Stimulated activated CD8-positive, alpha-beta memory T cell treated with anti-CD3 and anti-CD28 coated beads, Interleukin-15, amount 100 ng/mL, for 4 hours (primary cell): ENCODE measurements at places on chromosomes 12 and 14.

DNA sequence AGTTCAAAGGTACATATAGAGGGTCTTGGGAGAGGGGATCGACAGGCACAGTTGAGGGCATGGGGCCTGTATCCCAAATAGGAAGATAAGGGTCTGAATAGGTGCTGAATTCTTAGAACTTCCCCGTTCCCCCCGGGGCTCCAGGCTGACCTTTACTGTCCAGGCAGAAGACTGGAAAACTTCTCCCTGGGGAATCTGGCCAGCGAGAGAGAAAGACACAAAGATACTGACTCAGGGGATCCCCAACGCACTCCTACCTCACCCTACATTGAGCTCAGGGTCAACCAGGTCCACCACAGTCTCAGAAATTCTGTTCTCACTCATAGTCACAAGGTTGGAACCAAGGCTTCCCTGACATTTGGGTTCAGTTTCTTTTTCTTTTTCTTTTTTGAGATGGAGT lies 46.2 kb downstream of the ACACB start:
- DNase-seq, result no peak

DNA sequence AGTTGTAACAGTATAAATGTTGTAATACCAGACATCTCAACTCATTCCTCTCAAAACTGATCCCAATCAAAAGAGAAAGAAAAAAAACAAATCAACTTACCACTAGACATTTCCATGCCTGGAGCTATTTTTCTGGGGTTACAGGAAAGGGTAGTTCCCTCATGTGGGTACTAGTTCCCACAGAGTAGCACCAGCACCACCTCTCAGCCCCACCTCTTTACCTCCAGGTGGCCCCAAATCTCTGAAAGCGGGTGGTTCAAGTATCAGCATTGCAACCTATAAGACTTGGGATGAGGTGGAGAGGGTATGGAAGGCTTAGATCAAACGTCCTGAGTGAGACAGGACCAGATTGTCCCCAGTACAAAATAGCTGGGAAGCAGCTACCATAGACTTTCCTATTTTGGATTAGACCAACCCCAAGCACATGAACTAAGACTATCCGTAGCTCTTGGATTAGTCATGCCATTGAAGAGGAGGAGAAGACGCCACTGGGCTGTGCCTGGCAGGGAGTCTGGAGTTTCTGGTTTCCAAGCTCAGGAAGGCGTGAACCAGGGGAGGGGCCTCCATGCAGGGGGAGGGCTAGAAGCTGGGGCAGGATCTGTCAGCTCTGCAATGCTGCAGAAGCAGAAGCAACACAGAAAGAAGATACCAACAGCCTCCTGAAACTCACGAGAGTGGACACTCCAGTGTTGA lies at the start of gene SLC39A2:
SLC39A2 (plus strand) TSS at position 620 of the 693 bp plus-strand sequence. CDS start 154 bp downstream, outside the sequence.
- no peak for DNase-seq

GRCh38 chr12:54261815-54262402 lies 18.0 kb downstream of the CBX5 start:
- no peak for DNase-seq

DNA sequence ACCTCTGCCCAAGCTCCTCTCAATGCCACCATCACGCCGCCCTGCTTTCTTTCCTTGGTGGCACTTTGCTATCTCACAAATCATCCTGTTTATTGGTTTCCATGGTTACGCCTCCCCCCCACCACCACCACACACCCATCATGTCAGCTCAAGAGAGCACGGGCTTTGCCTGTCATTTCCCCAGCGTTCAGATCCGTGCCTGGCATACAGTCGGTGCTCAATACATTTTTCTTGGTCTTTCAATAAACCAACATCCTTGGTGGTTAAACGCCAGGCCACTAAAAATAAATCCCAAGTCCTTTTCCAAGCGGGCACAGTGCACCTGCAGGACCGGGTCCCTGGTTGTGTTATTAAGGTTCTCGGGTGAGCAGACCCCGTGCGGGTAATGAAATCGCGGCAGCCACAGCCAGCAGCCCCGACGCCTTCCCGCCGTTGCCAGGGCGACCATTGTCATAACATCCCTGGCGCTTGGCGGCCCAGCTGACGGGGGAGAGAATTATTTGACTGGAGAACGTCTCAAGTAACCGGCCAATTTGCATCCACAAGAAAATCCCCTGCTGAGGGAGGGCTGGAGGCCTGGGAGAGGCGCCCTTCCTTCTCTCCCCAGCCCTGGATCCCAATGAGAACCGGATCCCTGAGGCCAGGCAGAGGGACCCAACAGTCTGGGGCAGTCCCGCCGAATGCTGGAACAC lies 92.9 kb downstream of the KSR2 start:
- DNase-seq, result no peak

DNA sequence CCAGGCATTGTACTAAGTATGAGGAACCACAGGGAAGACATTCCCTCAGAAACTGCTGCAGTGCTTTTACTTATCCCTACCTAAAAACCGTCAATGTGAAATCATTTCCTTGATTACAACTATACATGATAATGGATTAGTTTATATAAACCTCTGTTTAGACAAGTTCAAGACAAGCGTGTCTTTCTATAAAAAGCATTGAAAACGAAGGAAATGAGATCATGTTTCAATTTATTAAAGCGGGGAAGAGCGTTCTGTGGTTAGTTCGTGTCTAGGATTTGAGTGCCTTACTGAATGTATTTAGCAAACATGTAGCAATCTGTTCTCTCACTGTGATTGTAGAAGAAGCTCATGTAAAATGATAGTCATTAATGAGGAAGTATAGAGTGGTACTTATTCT lies 37.5 kb downstream of the GALC start:
- DNase-seq, result no peak

DNA sequence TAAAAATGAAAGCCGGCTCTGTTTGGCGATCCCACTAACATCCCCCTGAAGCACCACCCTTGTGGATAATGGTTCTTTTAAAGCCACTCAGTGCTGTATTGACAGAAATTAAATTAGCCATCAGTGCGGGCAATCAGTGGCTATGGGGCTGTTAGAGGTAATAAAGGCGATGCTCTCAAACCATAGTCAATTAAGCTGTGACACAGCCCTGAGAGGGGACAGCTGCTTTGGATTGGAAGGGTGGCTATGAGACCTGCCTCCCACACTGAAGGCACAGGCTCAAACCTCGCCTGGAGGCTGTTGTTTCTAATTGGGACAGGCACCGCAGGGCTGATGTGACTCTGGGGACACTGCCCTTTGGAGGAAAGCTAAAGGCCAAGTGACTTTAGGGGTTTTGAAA lies 562.2 kb downstream of the VRK1 start:
- DNase-seq, result no peak

DNA sequence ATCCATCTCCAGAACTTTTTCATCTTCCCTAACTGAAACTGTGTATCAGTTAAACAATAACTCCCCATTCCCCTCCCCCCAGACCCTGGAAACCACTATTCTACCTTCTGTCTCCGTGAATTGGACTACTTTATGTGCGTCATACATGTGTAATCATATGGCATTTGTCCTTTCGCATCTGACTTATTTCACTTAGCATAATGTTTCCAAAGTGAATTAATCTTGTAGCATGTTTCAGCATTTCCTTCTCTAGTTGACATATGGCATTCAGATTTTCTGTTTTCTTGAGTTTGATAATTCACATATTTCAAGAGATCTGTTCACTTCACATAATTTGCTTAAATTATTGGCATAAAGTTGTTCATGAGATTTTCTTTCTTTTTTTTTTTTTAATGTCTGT lies 9.8 kb downstream of the CYP46A1 start:
- no peak for DNase-seq

DNA sequence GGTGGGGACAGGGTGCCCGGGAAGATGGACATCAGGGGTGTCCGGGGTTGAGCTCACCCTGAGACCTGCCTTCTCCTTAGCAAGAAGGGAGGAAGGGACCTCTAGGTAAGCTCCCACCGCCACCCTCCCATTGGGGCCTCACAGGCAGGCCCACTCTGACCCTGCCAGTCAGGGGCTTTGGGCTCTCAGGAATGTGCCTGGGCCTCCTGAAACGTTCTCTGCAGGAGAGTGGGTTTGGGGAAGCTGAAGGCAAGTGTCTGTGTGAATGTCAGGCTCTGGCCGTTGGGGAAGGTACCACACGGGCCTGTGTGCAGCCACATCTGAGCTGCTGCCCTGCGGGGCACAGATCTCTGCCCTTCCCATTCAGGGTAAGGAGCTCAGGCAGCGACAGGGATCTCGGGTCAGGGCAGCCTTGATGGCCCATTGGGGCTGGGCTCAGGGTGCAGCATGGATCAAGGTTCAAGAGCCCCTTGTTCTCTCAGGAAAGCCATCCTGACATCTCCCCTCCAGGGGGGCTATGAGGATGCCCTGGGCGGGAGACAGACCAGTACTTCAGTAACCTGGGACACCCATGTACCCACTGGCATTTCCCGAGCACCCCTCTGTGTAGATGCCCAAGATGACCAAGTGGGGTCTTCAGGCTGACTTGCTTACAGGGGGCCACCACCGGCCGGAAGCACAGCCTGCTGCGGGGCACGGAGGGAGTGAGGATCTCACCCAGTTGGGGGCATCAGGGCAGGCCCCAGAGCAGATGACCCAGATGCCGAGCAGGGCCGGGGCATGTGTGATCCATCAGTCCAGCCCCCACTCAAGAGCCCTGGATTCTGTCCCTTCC lies 29.7 kb downstream of the FAM222A start:
- DNase-seq, result no peak

- DNase-seq, result no peak
Observed at GRCh38 chr14:33563191-33563900, 387.5 kb downstream of the EGLN3 start.

DNA sequence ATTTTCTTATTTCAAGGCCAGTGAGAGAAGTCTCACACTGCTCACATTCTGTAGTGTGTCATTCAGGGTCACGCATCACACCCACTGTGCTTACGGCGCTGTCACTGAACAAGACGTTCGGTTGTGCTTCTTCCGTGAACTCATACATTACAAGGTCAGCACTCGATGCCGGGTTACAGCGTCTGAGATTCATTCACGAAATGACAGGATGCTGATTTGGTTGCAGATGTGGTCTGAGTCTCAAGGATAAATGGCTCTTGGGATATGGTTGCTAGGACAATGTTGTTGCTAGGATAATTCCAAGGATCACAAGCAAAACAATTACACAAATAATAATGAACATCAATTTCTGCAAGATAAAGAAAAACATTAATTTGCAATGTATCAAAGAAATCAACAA lies 47.4 kb downstream of the STX2 start:
- no peak for DNase-seq
